Ureter (tissue), 1 donor: ENCODE measurements at places on chromosomes 13 and 19.

- DNase-seq = no peak
Observed at GRCh38 chr13:69866555-69866954, 241.1 kb upstream of the ATXN8OS start.

- DNase-seq = no peak
Observed at GRCh38 chr19:5575590-5575989, 7.8 kb upstream of the TINCR start.

- no peak for DNase-seq
Observed at GRCh38 chr19:12703046-12703445, 6.6 kb upstream of the FBXW9 start.

DNA sequence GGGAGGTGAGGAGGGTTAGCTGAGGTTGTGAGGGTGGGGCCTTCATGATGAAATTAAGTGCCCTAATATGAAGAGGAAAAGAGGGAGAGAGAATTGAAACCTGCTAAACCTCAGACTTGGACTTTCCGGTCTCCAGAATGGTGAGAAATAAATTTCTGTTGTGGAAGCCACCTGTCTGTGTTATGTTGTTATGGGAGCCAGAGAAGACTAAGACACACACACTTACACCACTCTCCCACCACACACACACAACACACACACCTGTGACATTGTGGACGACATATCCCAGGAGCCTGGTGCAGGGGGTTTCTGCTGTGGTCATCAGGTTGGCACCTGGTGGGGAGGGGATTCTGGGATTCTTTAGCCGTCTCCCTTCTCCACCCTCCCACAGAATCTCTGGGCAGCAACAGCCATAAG is 14.0 kb downstream of the KLK4 start:
- DNase-seq = no peak

- DNase-seq = no peak
Observed at GRCh38 chr13:60332682-60333081, 64.3 kb upstream of the TDRD3 start.
